ENCODE measurements at places on chromosomes 11 and 22.
A peak's percentile ranks its signal among the peaks of the same experiment; 100 is the strongest.

DNA sequence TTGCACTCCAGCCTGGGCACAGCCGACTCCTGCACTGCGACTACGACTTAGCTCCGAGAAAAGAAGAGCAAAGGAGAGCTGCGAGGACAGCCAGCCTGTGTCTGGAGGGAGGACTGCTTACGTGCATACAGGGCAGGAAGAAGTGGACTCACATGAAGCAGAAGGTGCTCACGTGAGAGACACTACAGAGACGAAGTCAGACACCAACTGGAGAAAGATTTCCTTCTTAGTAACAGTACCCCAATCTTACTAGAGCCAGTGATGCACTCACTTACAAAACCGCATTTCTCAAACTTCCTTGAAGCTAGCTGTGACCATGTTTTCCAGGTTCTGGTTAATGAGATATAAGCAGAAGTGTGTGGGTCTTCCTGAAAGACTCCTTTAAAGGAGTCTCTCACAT lies 67.7 kb downstream of the MICAL3 start:
- no peak for DNase-seq

- DNase-seq: peak; percentile 75
These were observed at the start of gene TCIRG1 for GRCh38 chr11:68038718-68039525. Gene TCIRG1, plus strand, starts transcription at chr11:68039025. Its CDS starts 2,247 bp downstream, at chr11:68041272.

DNA sequence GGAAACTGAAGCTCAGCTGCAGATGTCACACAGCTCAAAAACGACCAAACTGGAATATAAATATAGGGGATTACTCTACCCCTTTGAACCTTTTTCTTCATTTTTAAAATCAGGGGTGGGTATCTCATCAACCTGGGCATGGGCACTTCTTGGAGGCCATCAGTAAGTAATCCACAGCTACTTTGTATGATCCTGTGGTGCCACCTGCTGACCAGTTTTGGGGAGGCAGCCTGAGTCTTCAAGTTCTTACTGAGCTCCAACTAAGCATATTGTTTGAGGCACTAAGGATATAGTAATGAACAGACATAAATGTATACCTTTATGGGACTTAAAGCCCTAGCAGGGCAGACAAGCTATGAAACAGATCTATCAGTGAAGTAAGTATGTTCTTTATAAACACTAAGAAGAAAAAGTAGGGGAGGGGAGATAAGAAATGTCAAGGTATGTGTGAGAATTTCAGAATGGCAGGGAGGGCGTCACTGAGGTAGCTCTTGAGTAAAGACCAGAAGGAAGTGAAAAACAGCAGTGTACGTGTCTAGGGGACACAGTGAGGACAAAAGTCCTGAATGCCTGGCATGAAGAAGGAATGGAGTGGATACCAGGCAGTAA lies 18.4 kb downstream of the TUB start:
- DNase-seq: peak; percentile 77

- DNase-seq: no peak
These were observed 57.6 kb downstream of the PPP6R3 start for GRCh38 chr11:68518191-68518590.

DNA sequence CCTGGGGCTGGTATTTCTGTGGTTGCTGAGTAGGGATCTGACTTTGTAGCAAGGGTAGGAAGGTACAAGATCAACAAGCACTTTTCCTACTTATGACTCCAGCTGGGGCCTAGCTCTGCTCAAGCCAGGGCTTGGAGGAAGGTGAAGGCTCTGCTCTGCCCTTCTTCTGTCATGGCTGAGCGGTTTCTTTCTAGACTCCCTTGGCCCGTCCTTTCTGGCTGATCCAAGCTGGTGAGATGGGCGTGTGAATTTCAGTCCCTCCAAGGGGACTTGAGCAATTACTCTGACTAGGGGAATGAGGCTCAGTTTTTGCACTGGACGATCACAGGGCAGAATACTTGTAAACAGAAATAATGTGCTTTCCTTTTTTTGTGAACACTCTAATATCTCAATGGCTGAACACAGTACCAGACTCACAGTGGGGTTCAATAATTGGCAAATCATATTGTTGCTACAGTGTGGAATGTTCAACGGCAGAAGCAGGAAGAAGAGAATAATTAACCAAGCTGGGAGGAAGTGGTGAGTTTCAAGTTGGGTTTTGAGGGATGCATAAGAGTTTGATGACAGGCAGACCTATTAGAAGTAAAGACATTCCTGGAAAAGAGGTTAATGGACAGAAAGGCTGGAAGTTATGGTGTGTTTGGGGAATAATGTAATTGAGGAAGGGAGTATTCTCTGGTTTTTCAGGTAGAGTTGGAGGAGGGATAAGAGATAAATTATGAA lies 507.6 kb downstream of the MIAT start:
- no peak for DNase-seq

- no peak for DNase-seq
These were observed 85.2 kb upstream of the SCUBE2 start for GRCh38 chr11:9176550-9176949.

- no peak for DNase-seq
These were observed 76.2 kb upstream of the TP53I11 start for GRCh38 chr11:45026835-45027234.

GRCh38 chr11:77821349-77821851 lies 456 bp downstream of the AAMDC start:
- peak; percentile 50 for DNase-seq

GRCh38 chr11:59243633-59244032 lies 30.9 kb upstream of the MPEG1 start:
- DNase-seq: no peak

- no peak for DNase-seq
These were observed 44.5 kb downstream of the FEZ1 start for GRCh38 chr11:125451400-125452124.

GRCh38 chr11:126145954-126146353 lies 65.5 kb downstream of the RPUSD4 start:
- no peak for DNase-seq

GRCh38 chr11:132251061-132251460 lies 880.6 kb downstream of the NTM start:
- DNase-seq: no peak

DNA sequence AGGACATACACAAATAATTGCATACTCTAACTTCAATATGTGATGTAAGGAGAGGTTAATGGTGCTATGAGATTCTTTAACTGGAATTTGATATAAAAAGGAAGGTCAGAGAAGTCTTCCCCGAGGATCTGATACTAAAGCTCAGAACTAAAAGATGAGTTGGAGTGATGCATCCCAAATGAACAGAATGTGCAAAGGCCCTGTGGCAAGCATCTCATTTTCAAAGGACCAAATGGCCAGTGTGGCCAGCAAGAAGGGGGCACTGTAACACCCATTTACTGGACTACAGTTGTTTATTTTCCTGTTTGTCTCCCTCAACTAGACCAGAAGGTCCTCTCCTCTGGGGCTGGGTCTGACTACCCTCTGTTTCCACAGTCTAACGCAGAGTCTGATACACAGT lies 114.9 kb upstream of the ASPHD2 start:
- no peak for DNase-seq

GRCh38 chr11:110447897-110448745 lies 18.4 kb downstream of the FDX1 start:
- DNase-seq: no peak

GRCh38 chr11:35288817-35289541 lies 130.4 kb downstream of the SLC1A2 start:
- DNase-seq: no peak

DNA sequence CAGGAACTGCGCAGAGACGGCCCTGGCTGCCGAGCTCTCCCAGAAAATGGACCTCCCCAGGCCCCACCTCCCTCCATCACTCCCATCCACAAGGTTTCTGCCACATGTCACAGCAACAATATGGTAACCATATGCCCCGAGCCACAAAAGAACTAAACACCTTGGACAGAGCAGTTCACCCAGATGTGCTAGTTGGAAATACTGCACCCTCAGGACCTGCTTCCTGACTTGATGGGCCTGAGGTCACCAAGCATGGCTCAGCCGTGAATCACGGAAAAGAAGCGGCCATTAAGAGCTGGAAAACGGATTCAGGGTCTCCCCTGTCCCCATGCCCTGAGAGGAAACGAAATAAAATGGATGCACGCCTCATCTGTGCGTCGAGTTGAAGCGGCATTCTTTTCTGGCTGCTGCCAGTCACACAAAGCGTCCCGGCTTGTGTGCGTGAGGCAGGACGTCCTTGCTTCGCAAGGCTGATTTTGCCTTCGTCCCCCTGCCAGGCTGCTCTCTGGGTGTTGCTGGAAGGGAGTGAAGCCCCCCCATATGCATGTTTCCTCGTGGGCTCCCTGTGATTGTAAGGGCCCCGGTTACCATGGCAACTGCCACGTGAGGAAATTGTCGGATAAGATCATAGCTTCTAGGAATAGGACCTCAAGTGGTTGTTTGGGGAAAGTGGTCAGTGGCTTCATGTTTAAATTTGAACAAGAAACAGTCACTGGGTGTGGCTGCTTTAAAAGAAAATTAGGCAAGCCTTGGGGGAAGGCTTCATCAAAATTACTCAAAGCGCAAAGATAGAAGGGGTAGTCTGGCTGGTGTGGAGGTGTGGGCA lies 51.7 kb downstream of the FLI1 start:
- DNase-seq: peak; percentile 44

- DNase-seq: no peak
These were observed 19.4 kb downstream of the EHF start for GRCh38 chr11:34640050-34640923.

- no peak for DNase-seq
These were observed 15.9 kb downstream of the TTLL12 start for GRCh38 chr22:43171019-43171491.

- peak; percentile 32 for DNase-seq
These were observed 98.6 kb downstream of the CEP164 start for GRCh38 chr11:117426297-117426685.

DNA sequence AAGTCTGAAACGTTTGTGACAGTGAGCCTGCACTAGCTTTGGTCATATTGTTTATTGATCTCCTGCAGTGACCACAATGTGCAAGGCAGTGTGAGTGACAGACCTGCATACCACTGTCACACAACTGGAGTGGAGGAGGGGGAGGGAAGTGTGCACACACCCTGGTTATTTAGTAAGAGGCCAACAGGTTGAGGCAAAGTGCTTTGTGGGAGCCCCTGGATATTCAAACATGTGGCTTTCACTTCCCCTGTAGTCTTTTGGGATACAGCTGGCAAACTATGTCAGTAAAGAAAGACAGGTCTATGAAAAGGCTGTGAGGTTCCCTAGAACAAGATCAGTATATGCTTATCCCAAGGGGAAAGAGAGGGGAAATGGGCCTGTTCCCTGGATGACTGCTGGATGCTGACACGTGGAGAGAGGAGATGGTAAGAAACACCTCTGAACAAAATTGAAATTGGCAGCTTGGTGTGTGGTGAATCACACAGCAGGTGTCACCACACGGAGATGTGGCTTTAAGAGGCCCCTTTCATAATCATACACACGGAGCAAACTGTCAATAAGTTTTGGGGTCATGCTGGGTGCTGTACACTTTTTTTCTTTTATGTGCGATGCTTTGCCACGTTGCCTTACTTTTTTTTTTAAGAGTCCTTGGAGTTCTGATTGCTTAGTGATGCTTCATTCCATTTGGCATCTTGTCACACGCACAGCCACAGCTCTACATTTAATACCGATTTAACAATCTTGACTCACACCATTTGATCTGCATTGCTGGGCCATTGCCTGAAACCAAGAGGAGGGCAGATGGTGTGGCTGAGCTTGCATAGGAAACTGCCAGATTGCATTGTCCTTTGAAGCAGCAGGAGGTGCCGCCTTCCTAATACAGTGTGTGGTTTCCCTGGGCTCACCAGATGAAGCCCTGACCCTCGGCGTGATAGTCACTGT lies 11.3 kb downstream of the OSBP2 start:
- DNase-seq: no peak

DNA sequence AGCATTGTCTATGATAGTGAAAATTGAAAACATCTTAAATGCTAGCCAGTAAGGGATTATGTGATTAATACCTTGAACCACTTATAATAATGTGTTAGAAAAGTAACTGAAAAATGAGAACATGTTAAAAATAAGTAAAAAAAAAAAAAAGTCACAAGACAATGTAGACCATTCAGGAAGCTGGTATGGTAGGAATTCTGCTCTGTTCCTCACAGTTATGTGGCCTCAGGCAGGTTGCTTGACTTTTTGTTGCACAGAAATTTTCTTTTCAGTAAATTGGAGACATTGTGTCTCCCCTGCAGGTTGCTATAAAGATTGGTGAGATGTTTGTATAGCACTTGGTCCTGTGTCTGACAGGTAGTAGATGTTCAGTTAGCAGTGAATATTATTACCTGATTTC lies 17.3 kb upstream of the PLET1 start:
- DNase-seq: no peak

- no peak for DNase-seq
These were observed 23.4 kb upstream of the GRK3 start for GRCh38 chr22:25540908-25541660.

DNA sequence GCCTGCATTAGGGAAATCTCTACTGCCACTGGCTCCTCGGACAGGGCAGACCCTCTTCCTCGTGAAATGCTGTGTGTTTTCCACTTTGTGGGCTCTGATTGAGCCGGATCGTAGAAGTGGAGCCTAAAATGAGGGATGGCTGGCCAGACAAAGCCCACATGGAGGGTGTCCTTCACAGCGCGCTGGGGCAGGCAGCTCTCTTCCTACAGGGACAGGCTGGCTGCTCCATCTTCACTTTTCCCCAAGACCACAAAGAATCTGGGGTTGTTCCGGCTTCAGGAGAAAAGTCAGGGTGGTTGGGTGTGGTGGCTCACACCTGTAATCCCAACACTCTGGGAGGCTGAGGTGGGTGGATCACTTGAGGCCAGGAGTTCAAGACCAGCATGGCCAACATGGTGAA lies 94.9 kb downstream of the MORC2 start:
- DNase-seq: no peak

GRCh38 chr22:19941365-19942082 lies at the start of the genes COMT and TXNRD2:
Gene COMT, plus strand, starts transcription at chr22:19941772. Its CDS starts 20,755 bp downstream, at chr22:19962527.
Gene TXNRD2, minus strand, starts transcription at chr22:19941818. Its CDS starts 15 bp downstream, at chr22:19941803.
- peak; percentile 84 for DNase-seq

DNA sequence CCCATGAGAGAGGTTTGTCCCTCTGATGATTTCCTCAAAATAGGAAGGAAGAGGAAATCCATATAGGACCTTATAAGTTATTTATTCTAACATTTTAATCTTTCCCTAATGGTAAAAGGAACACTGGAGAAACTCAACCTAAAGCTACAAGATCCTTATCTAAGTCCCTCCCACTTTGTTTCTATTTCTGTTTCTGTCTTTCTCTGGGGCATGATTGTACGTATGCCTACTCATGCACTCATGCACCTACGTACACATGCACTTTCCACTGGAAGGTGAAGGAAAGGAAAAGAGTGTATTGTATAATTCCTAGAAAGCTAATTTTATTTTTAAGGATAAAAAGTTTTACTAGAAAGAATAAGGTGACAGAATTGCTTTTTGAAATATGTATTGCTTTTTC lies 125.0 kb downstream of the RAB38 start:
- no peak for DNase-seq

- DNase-seq: no peak
These were observed 847.9 kb upstream of the ANO3 start for GRCh38 chr11:25483915-25484635.

- peak; percentile 16 for DNase-seq
These were observed 1.4 kb downstream of the LIPT2 start for GRCh38 chr11:74492084-74492483.

All from CD8-positive, alpha-beta T cell (primary cell).